ENCODE measurements at places on chromosomes 4 and X.

- no peak for DNase-seq
- H3K27me3 ChIP-seq, result no peaks in the 10 kb centered on the region
Measured at GRCh38 chrX:2262668-2263055, 238.1 kb downstream of the DHRSX start.

DNA sequence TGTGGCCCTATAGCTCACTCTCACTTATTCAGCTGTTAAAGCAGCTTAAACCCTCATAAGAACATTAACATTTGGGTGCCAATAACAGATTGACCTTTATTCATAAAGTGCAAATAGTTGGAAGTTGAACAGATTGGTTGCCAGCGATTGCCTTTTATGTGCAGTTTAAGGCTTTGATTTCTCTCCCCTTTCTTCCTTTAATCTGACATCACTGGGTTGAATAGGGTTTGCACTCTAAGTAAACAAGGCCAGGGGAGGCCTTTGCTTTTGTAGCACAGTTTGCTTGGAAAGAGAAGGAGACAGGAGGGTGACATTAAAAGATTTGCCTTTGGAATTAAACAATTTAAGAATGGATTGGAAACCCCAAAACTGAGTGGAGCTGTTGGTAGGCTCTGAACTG is 114.3 kb downstream of the NKX6-1 start:
- no peaks in the 10 kb centered on the region for H3K36me3 ChIP-seq
- no peaks in the 10 kb centered on the region for H3K27me3 ChIP-seq
- H3K4me1 ChIP-seq, result no peaks in the 10 kb centered on the region

- no peaks in the 10 kb centered on the region for H3K27me3 ChIP-seq
- H3K4me1 ChIP-seq, result no peaks in the 10 kb centered on the region
- H3K27ac ChIP-seq, result no peak within 1 kb of the TSS
- peak within 1 kb of the TSS; percentile 47 for H3K4me3 ChIP-seq
- peak; percentile 21 for DNase-seq
Measured at GRCh38 chr4:40749717-40750460, at the start of gene NSUN7. Gene NSUN7, plus strand, starts transcription at chr4:40749955. Its CDS starts 739 bp downstream, at chr4:40750694.

GRCh38 chr4:80259012-80259411 is 7.5 kb upstream of the FGF5 start:
- no peaks in the 10 kb centered on the region for H3K36me3 ChIP-seq
- H3K27me3 ChIP-seq, result peaks cover 7% of the 10 kb centered on the region

GRCh38 chrX:3713225-3713936 is at the start of gene PRKX:
Gene PRKX, minus strand, starts transcription at chrX:3713649. Its CDS starts 396 bp downstream, at chrX:3713253.
- DNase-seq, result no peak
- no peaks in the 10 kb centered on the region for H3K4me1 ChIP-seq
- peak within 1 kb of the TSS; percentile 70 for H3K27ac ChIP-seq
- H3K36me3 ChIP-seq, result no peaks in the 10 kb centered on the region

- no peaks in the 10 kb centered on the region for H3K4me1 ChIP-seq
- no peak overlapping the region for H3K27ac ChIP-seq
- no peak for DNase-seq
- no peaks in the 10 kb centered on the region for H3K36me3 ChIP-seq
- H3K27me3 ChIP-seq, result no peaks in the 10 kb centered on the region
- no peak overlapping the region for H3K4me3 ChIP-seq
Measured at GRCh38 chr4:98480535-98480934, 177.9 kb downstream of the TSPAN5 start.

DNA sequence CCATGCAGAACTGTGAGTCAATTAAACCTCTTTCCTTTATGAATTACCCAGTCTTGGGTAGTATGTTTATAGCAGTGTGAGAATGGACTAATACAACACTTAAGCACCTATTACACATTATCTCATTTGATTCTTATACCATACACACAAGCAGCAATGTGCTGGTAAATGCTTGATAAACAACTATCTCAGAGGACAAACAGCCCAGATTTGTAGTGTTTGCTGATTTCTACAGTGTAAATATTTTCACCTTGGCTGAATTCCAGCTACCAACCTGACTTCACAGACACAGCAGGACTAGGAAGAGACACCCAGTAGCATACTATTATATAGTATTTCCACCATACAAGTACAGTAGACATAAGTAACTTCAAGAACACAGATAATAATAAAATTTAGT is 406.5 kb upstream of the CNKSR2 start:
- no peak overlapping the region for H3K4me3 ChIP-seq
- DNase-seq, result no peak
- H3K27ac ChIP-seq, result no peak overlapping the region
- H3K36me3 ChIP-seq, result no peaks in the 10 kb centered on the region
- H3K27me3 ChIP-seq, result no peaks in the 10 kb centered on the region

DNA sequence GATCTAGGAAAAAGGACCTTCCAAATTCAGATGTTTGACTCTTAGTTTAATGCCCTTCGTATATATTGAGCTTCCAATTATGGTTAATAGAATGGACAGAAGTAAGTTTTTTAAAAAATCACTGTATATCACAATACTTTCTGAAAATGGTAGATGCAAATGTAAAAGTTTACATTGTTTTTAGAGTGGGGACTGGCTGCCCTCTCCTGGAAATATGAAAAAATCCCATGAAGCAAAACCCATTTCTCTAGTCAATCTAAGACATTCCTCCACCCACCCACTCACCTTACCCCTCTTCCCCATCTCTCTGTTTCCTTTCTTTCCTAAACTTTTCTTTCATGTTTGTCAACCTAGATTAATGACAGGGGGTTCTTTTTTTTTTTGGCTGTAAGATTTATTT is 134.5 kb downstream of the ARHGAP6 start:
- no peak for DNase-seq

- H3K27ac ChIP-seq, result no peak overlapping the region
- no peaks in the 10 kb centered on the region for H3K27me3 ChIP-seq
- no peaks in the 10 kb centered on the region for H3K4me1 ChIP-seq
- no peaks in the 10 kb centered on the region for H3K36me3 ChIP-seq
- no peak overlapping the region for H3K4me3 ChIP-seq
Measured at GRCh38 chr4:75494563-75494962, 19.6 kb downstream of the RCHY1 start.

GRCh38 chr4:143025081-143025704 is 159.5 kb upstream of the USP38 start:
- no peaks in the 10 kb centered on the region for H3K4me1 ChIP-seq
- H3K27me3 ChIP-seq, result no peaks in the 10 kb centered on the region
- H3K36me3 ChIP-seq, result no peaks in the 10 kb centered on the region
- no peak for DNase-seq

- no peak overlapping the region for H3K4me3 ChIP-seq
- no peaks in the 10 kb centered on the region for H3K4me1 ChIP-seq
- no peak for DNase-seq
- no peaks in the 10 kb centered on the region for H3K27me3 ChIP-seq
Measured at GRCh38 chr4:168076989-168077725, 15.2 kb upstream of the ANXA10 start.

DNA sequence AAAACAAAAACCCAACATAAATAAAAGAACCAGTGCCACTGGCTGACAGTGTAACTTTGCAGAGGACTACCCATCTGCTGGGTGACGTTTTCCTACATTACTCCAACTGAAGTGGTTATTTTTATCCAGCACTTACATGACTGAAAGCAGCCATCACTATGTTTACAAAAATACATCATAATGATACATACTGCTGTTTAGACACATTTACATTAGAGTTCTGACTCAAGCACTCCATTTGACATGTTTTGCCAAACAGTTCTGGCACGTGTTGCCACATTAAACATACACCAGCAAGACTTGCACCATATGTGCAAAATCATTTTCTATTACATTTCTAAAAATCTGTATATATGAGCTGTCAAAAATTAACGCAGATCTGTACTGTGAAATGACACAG is 39.6 kb downstream of the BEND4 start:
- H3K4me1 ChIP-seq, result no peaks in the 10 kb centered on the region
- H3K27me3 ChIP-seq, result no peaks in the 10 kb centered on the region
- H3K27ac ChIP-seq, result no peak overlapping the region
- H3K36me3 ChIP-seq, result no peaks in the 10 kb centered on the region

GRCh38 chr4:37639551-37640285 is 46.5 kb downstream of the RELL1 start:
- no peak for DNase-seq
- no peak overlapping the region for H3K4me3 ChIP-seq
- no peaks in the 10 kb centered on the region for H3K36me3 ChIP-seq
- no peaks in the 10 kb centered on the region for H3K4me1 ChIP-seq

GRCh38 chrX:119870626-119871131 is 854 bp downstream of the RNF113A start:
- peak overlapping the region; percentile 63 for H3K4me3 ChIP-seq
- H3K36me3 ChIP-seq, result no peaks in the 10 kb centered on the region
- DNase-seq, result no peak
- H3K27me3 ChIP-seq, result no peaks in the 10 kb centered on the region

DNA sequence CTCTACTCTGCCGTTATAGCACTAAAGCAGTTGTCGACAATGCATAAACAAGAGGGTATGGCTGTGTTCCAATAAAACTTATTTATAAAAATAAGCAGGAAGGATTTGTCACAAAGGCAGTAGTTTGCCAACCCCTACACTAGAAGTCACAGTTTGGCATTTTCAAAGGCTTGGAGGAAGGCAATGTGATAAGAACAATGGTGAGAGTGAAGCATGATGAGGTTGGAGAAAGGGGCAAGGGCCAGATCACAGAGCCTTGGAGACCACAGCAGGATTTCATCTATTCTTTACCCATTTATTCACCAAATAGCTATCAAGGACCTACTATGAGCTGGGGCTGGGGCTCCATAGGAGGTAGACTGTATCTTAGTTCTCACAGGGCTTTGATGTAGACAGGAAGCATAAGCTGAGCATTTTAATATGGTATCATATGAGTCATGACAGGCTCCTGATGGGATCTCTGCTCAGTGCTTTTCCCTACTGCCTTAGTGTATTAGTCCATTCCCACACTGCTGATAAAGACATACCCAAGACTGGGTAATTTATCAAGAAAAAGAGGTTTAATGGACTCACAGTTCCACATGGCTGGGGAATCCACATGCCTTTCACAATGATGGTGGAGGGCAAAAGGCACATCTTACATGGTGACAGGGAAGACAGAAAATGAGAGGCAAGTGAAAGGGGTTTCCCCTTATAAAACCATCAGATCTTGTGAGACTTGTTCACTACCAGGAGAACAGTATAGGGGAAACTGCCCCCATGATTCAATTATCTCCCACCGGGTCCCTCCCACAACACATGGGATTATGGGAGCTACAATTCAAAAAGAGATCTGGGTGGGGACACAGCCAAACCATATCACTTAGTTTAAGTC is 58.9 kb downstream of the PPM1K start:
- H3K36me3 ChIP-seq, result no peaks in the 10 kb centered on the region
- no peak overlapping the region for H3K4me3 ChIP-seq
- DNase-seq, result no peak
- H3K27ac ChIP-seq, result peak overlapping the region; percentile 46

- no peak overlapping the region for H3K4me3 ChIP-seq
- H3K27me3 ChIP-seq, result no peaks in the 10 kb centered on the region
- no peaks in the 10 kb centered on the region for H3K4me1 ChIP-seq
- DNase-seq, result no peak
Measured at GRCh38 chr4:109123951-109124350, 178.5 kb downstream of the COL25A1 start.

DNA sequence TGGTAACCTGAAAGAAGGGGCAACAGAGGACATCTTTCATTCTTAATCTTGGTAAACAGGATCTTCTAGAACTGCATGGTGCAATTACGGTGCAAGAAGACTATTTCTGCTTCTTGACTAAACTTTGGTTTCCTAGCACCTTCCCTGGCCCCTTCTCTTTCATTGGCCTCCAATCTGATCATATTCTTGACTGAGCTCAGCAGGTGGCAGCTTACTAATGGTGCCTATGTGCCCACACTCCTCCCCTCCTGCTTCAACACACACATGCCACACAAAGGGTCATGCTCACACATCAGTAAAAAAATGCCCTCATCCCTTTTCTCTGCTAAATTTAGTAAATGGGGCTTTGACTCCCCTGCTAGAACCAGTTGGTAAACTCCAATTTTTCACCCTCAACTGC is 400.5 kb upstream of the MAOA start:
- DNase-seq, result no peak
- no peak overlapping the region for H3K4me3 ChIP-seq
- H3K27me3 ChIP-seq, result no peaks in the 10 kb centered on the region
- H3K4me1 ChIP-seq, result no peaks in the 10 kb centered on the region
- no peaks in the 10 kb centered on the region for H3K36me3 ChIP-seq

- H3K4me3 ChIP-seq, result no peak overlapping the region
- no peaks in the 10 kb centered on the region for H3K27me3 ChIP-seq
- H3K4me1 ChIP-seq, result no peaks in the 10 kb centered on the region
- H3K27ac ChIP-seq, result peak overlapping the region; percentile 2
- no peak for DNase-seq
Measured at GRCh38 chrX:40773809-40774208, 38.5 kb upstream of the MED14 start.

DNA sequence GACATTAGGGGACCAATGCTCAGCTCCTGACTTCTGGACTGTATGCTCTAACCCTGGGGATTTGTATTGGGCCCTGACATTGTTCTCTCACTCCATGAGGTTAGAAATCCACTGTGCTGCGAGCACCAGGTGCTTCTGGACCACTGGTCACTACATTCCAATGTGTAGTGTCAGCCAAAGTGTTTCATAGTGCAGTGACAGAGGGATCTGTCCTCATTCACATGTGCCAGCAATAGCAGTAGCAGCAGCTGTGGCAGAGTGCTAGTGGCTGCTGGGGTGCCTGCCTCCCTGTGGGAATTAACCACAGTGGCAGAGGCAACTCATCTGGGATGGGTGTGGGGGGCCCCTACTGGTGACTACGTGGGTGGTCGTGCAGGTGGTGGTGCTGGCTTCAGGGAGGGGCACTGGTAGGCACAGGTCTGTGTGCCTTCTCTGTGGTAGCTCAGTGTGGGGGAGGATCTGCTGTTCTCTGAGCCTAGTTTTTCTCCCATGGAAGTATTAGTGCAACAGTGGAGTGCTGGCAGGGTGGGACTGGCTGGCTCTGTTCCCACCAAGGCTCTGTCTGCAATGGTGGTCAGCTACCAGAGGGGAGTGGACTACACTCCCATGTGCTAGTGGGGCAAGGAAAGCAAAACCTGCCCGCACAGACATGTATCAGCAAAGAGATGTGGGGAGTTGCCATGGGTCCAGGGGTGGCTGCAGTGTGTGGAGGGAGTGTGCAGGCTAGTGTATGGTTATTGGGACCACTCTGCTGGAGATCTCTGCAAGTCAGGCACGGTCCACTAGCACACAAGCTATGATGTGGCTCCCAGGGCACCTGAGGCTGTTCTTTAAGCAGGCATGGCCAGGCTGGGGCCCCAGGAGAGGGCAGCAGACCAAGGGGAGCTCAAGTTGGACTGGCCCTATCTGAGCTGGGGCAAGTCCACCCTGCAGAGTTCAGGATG is 78.5 kb downstream of the SCLT1 start:
- no peak overlapping the region for H3K4me3 ChIP-seq
- no peaks in the 10 kb centered on the region for H3K36me3 ChIP-seq
- no peaks in the 10 kb centered on the region for H3K27me3 ChIP-seq
- no peak for DNase-seq
- no peaks in the 10 kb centered on the region for H3K4me1 ChIP-seq
- no peak overlapping the region for H3K27ac ChIP-seq

- no peak overlapping the region for H3K27ac ChIP-seq
- no peak overlapping the region for H3K4me3 ChIP-seq
- no peaks in the 10 kb centered on the region for H3K27me3 ChIP-seq
- no peaks in the 10 kb centered on the region for H3K4me1 ChIP-seq
- no peaks in the 10 kb centered on the region for H3K36me3 ChIP-seq
Measured at GRCh38 chrX:119374736-119375135, 24.4 kb upstream of the SLC25A43 start.

- no peak for DNase-seq
- H3K27me3 ChIP-seq, result no peaks in the 10 kb centered on the region
- H3K27ac ChIP-seq, result no peak overlapping the region
- H3K4me3 ChIP-seq, result no peak overlapping the region
- H3K4me1 ChIP-seq, result no peaks in the 10 kb centered on the region
- H3K36me3 ChIP-seq, result no peaks in the 10 kb centered on the region
Measured at GRCh38 chrX:29535212-29536162, 679.9 kb upstream of the MAGEB2 start.

GRCh38 chrX:54064564-54064963 is 20.3 kb upstream of the PHF8 start:
- no peak overlapping the region for H3K27ac ChIP-seq
- DNase-seq, result no peak
- H3K27me3 ChIP-seq, result no peaks in the 10 kb centered on the region
- H3K36me3 ChIP-seq, result no peaks in the 10 kb centered on the region
